HFFc6 (cell line): ENCODE measurements at places on chromosomes 3 and 15. TPM values are rescaled to one million over a fixed set of nuclear protein-coding genes. Genes with fewer than 3 reads are reported as not detected.
A peak's percentile ranks its signal among the peaks of the same experiment; 100 is the strongest.

The NPAP1 gene
- total RNA-seq = not detected in 3 replicates

The PSMD2 gene
- 591 to 777 TPM (median 739 TPM) in 3 replicates for total RNA-seq

The GPR27 gene
- total RNA-seq = not detected in 3 replicates

The SCAANT1 gene
- not detected in 3 replicates for total RNA-seq

DNA sequence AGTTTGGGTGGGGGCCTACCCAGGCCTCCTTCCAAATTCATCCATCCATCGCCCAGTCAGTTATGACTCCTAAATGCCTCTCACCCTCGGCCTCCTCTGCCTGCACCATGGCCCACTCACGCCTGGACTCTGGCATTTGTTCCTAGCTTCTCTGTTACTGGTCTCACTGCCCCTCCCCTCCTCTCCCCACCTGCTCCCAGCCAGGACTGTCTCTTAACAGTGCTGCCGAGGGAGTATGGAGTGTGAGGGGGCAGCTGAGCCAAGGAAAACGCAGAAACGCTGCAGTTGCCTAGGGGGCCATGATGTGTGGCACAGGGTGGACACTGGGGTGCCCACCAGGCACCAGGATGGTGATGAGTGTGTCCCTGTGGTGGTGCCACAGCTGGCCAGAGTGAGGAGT lies 3.1 kb downstream of the RCCD1 start:
- no peak for DNase-seq

GRCh38 chr3:131174752-131175151 lies 148.1 kb downstream of the NEK11 start:
- DNase-seq = no peak

GRCh38 chr15:79402136-79402535 lies 30.0 kb upstream of the MINAR1 start:
- DNase-seq = no peak

DNA sequence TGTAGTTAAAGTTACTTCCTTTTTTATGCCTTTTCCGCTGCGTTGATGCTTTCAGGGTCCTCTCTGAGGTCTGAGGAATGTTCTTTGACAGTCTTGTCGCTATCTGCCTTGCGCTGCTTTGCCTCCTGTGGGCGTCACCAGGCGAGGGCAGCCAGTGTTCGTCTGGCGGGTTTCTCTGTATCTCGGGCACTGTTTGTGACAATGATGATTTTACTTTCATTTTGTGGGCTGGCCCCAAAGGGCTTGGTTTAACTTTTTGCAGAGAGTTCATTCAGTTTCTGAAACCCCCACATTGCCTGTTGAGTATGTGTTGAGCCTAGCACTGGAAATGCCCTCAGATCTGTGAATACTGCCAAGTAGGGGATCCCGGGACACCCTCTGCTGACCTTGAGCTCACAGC lies 24.6 kb upstream of the SACM1L start:
- DNase-seq = no peak

- DNase-seq = no peak
Measured at GRCh38 chr15:42876224-42876623, 44.4 kb downstream of the TTBK2 start.

DNA sequence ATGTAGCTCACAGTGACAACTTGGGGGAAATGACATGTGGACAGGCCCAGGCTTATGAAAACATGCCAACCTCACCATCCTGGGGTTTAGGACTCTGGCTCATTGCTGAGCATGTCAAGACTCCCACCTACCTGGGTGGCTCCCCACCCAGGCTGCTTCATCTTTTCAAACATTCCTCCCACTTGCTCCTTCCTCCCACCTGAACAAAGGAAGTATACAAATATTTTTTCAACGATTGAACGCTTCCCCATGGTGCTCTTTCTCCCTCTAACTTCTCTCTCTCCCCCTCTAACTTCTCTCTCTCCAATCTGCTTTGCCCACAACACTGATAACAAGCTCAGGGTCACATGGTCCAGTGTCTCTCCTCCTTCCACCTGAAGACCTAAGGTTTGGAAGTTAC lies 27.7 kb upstream of the CPEB1 start:
- DNase-seq = no peak

GRCh38 chr15:50116477-50116876 lies 2.6 kb downstream of the ATP8B4 start:
- DNase-seq = peak; percentile 33

DNA sequence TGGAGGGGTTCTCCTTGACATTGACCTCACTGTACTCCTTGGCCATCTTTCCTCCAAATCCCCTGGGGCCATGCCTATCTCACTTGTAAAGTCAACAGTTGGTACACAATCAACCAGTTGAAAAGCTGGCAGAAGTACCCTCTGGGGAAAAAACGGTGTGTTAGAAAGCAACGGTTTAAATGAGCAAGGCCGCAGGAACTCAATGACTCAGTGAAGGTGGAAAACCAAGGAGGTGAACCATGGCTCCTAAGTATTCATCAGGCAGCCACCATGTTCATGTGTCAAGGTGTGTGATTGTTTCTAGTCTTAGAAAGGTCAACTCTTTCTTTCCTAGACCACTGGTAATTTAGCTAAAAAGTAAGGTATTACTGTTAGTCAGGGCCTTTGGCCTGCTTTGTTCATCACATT lies 130.9 kb upstream of the SATB1 start:
- DNase-seq = no peak

DNA sequence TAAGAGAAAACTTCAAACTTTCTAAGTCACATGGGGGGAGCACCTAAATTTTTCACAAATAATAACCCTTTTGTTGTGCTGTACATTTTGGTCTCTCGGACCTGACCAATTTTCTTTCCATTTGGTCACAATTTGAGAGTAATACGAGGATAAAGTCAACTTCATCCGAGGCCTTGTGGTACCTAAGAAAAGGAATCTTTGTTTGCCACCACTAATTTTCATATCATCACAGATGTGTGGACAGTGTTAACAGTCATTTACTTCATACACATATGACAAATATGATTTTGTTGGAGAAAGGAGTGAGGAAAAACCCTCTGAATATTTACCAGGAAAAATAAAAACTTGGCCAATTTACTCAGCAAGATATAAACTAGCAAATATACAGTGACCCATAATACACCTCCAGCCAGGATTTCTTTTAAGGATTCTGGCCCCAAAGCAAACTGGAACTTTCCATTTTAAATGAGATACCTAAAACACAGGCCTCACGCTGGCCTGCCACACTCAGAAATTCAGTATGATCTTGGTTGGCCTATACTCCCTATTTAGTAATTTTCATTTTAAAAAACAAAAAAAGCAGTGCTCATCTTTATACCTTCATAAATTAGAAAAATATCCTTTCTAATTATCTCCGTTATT lies 40.7 kb downstream of the VGLL4 start:
- DNase-seq = no peak

DNA sequence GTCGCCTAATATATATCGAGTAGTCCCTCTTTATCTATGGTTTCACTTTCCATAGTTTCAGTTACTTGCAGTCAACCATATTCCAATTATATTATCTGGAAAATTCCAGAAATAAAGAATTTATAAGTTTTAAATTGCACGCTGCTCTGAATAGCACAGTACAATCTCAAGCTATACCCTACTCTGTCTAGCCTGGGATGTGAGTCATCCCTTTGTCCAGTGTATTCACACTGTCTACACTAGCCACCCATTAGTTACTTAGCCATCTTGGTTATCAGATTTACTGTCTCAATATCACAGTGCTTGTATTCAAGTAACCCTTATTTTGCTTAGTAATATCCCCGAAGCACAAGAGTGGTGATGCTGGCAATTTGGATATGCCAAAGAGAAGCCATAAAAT lies 72.1 kb upstream of the EOMES start:
- DNase-seq = no peak

DNA sequence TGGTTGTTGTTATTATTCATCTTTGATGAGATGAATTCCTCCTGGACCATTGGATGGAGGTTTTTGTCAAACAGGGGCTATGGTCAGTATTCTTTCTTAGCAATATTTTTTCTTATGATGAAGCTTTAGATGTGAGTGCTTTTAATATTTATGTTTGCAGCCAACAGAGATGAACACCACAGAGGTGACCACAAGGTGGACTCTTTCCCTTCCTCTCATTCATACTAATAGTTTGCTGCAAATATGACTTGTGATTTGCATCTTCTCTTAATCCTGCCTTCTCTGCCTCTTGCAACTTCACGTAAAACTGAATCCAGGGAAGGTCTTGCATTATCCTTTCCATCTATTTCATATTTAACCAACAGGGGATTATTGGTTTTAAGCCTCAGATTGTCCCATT lies 473.1 kb upstream of the UBE2E2 start:
- no peak for DNase-seq

DNA sequence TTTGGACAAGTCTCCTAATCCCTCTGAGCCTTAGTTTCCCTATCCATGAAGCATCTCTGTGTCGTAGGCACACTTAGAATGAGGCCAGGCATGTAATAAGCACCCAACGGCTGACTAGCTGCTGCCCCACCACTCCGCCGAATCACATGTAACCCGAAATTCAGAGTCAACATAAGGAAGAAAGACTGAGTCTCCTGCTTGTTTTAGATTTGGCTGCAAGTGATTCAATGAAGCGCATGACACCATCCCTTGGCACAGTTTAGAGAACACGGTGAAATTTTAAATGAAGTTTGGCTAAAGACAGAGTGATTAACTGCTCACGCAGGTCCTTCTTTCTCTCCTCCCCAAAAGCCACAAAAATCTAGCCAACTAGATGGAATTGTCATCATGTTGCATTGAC lies 279.2 kb downstream of the TLE3 start:
- DNase-seq = no peak

- DNase-seq = no peak
Measured at GRCh38 chr3:165128544-165128943, 50.2 kb upstream of the SI start.

GRCh38 chr15:32746116-32746857 lies 28.5 kb downstream of the GREM1 start:
- DNase-seq = no peak

DNA sequence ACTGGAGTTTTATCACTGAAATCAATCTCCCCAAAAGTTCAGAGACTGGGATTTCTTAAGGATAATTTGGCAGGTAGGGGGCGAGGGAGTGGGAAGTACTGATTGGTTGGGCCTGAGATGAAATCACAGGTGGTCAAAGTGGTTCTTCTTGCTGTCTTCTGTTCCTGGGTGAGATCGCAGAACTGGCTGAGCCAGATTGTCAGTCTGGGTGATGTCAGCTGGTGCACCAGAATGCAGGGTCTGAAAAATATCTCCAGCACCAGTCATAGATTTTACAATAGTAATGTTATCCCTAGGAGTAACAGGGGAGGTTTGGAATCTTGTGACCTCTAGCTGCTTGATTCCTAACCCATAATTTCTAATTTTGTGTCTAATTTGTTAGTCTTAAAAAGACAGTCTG lies 86.7 kb upstream of the SLC25A36 start:
- no peak for DNase-seq

DNA sequence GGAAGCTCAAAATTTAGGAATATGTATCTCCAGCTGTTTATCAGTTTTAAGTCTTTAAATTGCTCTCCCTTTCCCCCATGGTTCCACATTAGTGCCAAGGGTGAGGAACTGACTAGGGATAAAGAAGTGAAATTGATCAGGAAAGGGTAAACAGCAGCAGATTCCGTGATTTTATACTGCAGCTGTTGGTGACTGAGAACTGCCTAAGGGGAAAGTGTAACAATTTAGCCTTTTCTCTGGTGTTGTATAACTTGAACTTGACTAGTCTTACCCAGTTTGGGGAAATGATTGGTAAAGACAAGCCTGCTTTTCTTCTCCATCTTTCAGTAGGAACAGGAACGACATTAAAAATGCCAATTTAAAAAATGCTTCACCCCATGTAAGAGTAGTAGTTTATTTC lies 5.0 kb downstream of the SPRED1 start:
- no peak for DNase-seq

GRCh38 chr3:159828542-159828943 lies 160.1 kb upstream of the IL12A start:
- peak; percentile 68 for DNase-seq

- no peak for DNase-seq
Measured at GRCh38 chr3:73074781-73075180, 13.3 kb downstream of the EBLN2 start.

DNA sequence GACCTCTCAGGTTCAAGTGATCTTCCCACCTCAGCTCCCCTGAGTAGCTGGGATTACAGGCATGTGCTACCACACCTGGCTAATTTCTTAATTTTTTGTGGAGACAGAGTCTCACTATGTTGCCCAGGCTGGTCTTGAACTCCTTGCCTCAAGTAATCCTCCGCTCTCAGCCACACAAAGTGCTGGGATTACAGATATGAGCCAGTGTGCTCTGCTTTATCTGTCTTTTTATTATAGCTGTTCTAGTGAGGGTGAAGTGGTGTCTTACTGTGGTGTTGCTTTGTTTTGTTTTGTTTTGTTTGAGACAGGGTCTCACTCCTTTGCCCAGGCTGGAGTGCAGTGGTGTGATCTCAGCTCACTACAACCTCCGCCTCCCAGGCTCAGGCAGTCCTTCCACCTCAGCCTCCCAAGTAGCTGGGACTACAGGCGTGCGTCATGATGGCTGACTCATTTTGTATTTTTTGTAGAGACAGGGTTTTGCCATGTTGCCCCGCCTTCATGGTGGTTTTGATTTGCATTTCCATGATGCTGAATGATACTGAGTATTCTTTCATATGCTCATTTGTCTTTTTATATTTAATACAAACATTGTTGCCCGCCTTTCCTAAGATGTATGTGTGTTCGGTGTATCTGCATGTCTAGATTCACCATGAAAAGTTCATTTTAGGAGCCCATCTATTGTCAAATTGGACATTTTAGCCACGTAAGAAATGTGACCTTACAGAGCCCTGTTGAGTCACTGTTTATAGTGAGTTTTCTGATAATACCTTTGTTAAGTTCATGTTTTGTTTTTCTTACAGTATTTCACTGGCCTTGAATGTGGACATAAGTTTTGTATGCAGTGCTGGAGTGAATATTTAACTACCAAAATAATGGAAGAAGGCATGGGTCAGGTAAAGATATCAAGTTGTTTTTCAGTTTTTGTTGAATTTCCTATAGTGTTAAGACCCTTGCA lies 80.6 kb downstream of the ARIH1 start:
- peak; percentile 74 for DNase-seq

DNA sequence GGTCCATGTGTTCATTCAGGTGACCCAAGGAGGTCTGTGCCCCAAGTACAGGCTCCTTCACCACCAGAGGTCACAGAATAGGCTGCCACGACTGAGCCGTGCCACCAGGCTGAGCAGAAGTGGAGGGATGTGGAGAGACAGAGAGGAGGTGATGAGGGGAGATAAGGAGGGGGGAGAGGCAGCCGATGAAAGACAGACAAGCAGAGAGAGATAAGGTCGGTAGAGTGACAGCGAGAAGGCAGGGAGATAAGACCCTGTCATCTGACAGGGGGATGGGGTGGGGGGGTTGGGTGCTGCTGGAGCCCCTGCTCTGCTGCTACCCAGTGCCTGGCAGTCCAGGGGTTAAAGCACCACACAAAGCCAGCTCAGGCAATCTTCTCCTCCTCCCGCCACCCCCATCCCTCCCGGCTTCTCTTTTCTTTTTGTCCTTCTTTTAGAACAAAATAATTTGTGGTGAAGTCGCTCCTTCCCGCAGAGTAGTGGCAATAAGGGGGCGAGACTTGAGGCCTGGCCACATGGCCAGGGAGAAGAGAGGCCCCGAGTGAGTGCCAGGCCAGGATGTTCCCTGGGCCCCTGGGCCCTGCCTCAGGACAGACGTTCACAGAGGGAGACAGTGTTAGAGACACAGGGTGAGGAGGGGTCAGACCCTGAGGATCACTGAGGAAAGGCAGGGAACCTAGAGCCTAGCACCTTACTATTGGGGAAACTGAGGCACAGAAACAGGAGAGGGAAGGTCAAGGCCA lies 67.9 kb downstream of the CACNA2D2 start:
- no peak for DNase-seq
